ENCODE measurements at places on chromosomes 4 and X. TPM values are rescaled to one million over a fixed set of nuclear protein-coding genes. Genes with fewer than 3 reads are reported as not detected.

DNA sequence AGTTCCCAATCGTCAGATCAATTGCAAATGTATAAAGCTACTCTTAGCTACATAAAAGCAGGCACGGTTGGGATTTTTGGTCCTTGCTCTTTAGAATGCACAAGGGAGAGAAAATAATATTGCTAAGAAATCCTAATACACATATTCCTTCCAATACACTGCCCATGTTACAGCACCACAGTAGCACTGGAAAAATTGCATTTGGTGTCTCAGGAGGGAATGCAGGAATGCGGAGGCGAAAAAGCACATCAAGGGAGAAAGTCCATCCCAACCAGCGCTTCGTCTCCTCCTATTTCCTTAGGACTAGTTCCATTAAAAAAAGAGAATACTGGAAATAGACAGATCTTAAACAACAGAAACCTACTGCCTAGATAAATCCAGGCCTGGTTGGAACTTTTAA lies 23.9 kb downstream of the ADGRA3 start:
- no peak overlapping the region for H3K27ac ChIP-seq
- no peaks in the 10 kb centered on the region for H3K4me1 ChIP-seq
- H3K36me3 ChIP-seq: peaks cover 7% of the 10 kb centered on the region
- no peak for DNase-seq

GRCh38 chr4:41537292-41537890 lies 566 bp upstream of the LIMCH1 start:
- no peak for DNase-seq
- peaks cover 4% of the 10 kb centered on the region for H3K27me3 ChIP-seq
- H3K4me1 ChIP-seq: no peaks in the 10 kb centered on the region
- H3K36me3 ChIP-seq: no peaks in the 10 kb centered on the region
- H3K4me3 ChIP-seq: no peak overlapping the region
- no peak overlapping the region for H3K27ac ChIP-seq

DNA sequence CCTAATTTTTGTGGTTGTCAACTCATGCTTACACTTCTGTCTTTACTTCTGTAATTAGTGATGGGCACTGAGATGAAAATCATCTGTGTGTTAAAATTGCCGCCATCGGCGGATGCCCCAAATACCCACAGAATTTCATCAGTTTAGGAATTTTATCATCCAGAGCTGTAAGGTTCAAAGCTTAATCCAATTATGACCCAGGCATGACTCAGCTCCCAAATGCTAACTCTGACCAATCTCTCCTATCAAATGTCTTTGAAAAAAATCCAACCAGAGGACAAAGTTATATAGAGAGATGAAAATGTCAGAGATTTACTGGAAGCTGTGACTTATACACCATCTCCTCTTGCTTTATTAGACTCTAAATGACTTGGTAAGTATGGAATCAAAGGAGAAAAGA lies 1048.7 kb upstream of the PRKX start:
- no peak overlapping the region for H3K27ac ChIP-seq
- DNase-seq: no peak
- H3K36me3 ChIP-seq: no peaks in the 10 kb centered on the region
- no peaks in the 10 kb centered on the region for H3K4me1 ChIP-seq

Gene AMOT
- total RNA-seq: 1.1 TPM

GRCh38 chr4:101347267-101347556 lies at the start of gene PPP3CA:
TSS of gene PPP3CA (minus strand) at chr4:101347526.
- peak within 1 kb of the TSS; percentile 90 for H3K4me3 ChIP-seq
- DNase-seq: no peak
- H3K4me1 ChIP-seq: peaks cover 32% of the 10 kb centered on the region

- peaks cover 14% of the 10 kb centered on the region for H3K4me1 ChIP-seq
- H3K4me3 ChIP-seq: no peak overlapping the region
- no peaks in the 10 kb centered on the region for H3K27me3 ChIP-seq
These were observed 57.1 kb downstream of the USP9X start for GRCh38 chrX:41142130-41142910.

DNA sequence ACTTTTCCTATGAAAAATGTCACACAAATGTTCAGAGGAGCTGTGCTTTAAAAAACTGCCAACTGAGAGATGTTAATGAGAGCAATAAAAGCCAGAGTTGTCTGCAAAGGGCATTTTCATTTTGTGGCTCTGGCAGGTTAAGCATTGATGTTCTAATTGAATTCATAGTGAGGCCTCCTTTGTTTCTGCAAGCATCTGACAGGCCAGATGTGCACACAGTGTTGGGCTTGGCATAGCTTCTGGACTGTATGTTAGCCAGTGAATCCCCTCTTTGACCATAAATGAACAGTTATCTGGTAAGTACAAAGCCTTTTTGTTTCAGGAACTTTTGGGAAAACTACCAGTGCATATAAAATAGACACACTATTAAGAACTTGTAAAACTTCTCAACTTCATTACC lies 81.9 kb downstream of the JADE3 start:
- no peak for DNase-seq
- no peak overlapping the region for H3K27ac ChIP-seq
- H3K4me1 ChIP-seq: no peaks in the 10 kb centered on the region
- no peaks in the 10 kb centered on the region for H3K27me3 ChIP-seq

Gene NEUROG2
- total RNA-seq: 0.11 TPM

Gene CXCL3
- total RNA-seq: not detected

DNA sequence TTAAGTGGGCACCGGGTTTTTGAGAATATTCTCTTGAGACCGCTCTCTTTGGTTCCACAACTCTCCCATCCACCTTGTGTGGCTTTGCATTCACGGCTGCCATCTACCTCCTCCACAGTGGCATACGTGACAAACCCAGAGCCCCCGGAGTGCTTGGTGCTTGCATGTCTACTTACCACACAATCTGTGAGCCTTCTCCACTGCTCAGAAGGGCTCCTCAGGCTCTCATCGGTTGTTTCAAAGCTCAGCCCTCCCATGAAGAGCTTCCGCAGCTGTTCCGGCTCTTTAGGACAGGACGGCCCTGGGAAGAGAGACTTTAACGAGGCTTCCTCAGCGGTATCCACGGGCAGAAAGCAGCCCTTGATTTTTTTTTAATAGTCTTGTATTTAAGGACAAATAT lies 167.6 kb upstream of the ANK2 start:
- H3K27me3 ChIP-seq: peaks cover 5% of the 10 kb centered on the region
- no peak overlapping the region for H3K4me3 ChIP-seq
- no peaks in the 10 kb centered on the region for H3K4me1 ChIP-seq
- no peaks in the 10 kb centered on the region for H3K36me3 ChIP-seq
- H3K27ac ChIP-seq: no peak overlapping the region

Gene DDIT4L
- total RNA-seq: 0.60 TPM

GRCh38 chr4:88616275-88617150 lies 24.2 kb downstream of the HERC3 start:
- no peaks in the 10 kb centered on the region for H3K27me3 ChIP-seq
- DNase-seq: no peak
- H3K36me3 ChIP-seq: peaks cover 9% of the 10 kb centered on the region
- no peak overlapping the region for H3K27ac ChIP-seq
- peaks cover 62% of the 10 kb centered on the region for H3K4me1 ChIP-seq

GRCh38 chr4:95188701-95189370 lies 359.9 kb downstream of the UNC5C start:
- H3K27me3 ChIP-seq: no peaks in the 10 kb centered on the region
- H3K4me1 ChIP-seq: peaks cover 21% of the 10 kb centered on the region
- H3K36me3 ChIP-seq: no peaks in the 10 kb centered on the region
- H3K4me3 ChIP-seq: no peak overlapping the region
- DNase-seq: no peak
- H3K27ac ChIP-seq: no peak overlapping the region

Gene TMEM35A
- not detected for total RNA-seq

DNA sequence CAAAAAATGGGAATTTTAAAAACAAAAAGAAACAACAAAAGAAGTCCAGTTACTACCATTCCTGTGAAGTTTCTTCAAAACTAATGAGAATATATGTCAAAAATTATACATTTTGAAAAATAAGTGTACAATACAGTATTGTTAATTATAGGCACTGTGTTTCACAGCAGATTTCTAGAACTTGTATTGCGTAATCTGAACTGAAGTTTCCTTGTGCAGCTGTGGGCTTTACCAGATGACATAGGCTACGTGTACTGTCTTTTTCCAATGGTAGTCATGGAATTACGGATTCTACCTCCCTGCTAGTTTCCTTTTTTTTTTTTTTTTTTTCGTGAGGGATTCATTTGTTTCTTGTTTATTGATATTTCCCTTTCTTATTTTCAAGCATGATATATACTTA lies 113.8 kb upstream of the GABRA2 start:
- no peak overlapping the region for H3K4me3 ChIP-seq
- no peak overlapping the region for H3K27ac ChIP-seq
- no peaks in the 10 kb centered on the region for H3K36me3 ChIP-seq
- H3K27me3 ChIP-seq: no peaks in the 10 kb centered on the region
- no peak for DNase-seq

DNA sequence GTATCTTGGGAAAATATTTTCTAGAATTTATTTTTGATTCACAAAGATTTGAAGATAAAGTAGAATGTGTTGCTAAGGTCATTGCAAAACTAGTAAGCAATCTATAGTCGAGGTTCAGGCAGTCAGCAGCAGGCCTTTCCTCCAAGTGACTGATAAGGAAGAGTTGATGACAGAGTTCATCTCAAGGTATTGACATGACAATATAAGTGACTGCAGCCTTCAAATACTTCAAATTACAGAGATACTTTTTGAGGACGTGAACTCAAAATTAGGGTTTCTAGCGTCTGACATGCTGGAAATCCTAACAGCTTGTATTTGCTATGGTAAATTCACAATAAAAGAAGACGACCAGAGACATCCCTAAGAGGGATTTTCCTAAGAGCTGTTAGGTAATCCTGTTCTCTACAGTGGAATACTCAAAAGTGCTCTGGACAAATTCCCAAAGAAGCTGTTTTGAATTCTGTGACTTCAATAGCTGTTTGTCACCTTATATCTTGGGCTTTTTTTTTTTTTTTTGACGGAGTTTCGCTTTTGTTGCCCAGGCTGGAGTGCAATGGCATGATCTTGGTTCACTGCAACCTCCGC lies 7.4 kb downstream of the ARHGAP10 start:
- DNase-seq: no peak
- H3K4me3 ChIP-seq: no peak overlapping the region

- H3K27me3 ChIP-seq: no peaks in the 10 kb centered on the region
- peak within 1 kb of the TSS; percentile 90 for H3K4me3 ChIP-seq
- peaks cover 24% of the 10 kb centered on the region for H3K36me3 ChIP-seq
These were observed at the start of gene TAPT1 for GRCh38 chr4:16225863-16226815. TSS of gene TAPT1 (minus strand) at chr4:16226471. CDS start at chr4:16226457, 14 bp downstream.

- no peaks in the 10 kb centered on the region for H3K4me1 ChIP-seq
- no peaks in the 10 kb centered on the region for H3K36me3 ChIP-seq
- DNase-seq: no peak
These were observed 22.0 kb upstream of the RPA4 start for GRCh38 chrX:96861661-96862060.

Measured in activated CD4-positive, alpha-beta T cell treated with anti-CD3 and anti-CD28 coated beads for 36 hours (primary cell).